ENCODE measurements at places on chromosomes 2 and 18. TPM values are rescaled to one million over a fixed set of nuclear protein-coding genes. Genes with fewer than 3 reads are reported as not detected.

Gene NDUFS1
- 74.6 TPM for total RNA-seq

Gene YES1
- total RNA-seq: 36.9 TPM

Gene IER3IP1
- total RNA-seq: 14.6 TPM

Gene STPG4
- 0.67 TPM for total RNA-seq

Gene TEX44
- not detected for total RNA-seq

GRCh38 chr2:16005816-16006536 lies 65.6 kb downstream of the MYCN start:
- no peak for DNase-seq
- no peaks in the 10 kb centered on the region for H3K4me1 ChIP-seq
- H3K27ac ChIP-seq: no peak overlapping the region
- no peak overlapping the region for H3K4me3 ChIP-seq
- H3K36me3 ChIP-seq: no peaks in the 10 kb centered on the region
- H3K27me3 ChIP-seq: no peaks in the 10 kb centered on the region

DNA sequence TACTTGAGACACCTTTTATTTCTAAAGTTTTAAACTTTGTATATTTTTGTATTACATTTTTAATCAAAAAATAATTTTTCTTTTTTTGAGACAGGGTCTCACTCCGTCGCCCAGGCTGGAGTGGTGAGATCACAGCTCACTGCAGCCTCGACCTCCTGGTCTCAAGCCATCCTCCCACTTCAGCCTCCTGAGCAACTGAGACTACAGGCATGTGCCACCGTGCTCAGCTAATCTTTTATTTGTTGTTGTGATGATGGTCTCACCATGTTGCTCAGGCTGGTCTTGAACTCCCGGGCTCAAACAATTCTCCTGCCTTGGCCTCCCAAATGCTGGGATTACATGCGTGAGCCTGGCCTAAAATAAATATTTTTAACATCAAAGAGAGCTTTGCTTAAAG lies 218.7 kb upstream of the SH3BP4 start:
- no peak overlapping the region for H3K4me3 ChIP-seq
- no peak overlapping the region for H3K27ac ChIP-seq
- no peaks in the 10 kb centered on the region for H3K27me3 ChIP-seq

DNA sequence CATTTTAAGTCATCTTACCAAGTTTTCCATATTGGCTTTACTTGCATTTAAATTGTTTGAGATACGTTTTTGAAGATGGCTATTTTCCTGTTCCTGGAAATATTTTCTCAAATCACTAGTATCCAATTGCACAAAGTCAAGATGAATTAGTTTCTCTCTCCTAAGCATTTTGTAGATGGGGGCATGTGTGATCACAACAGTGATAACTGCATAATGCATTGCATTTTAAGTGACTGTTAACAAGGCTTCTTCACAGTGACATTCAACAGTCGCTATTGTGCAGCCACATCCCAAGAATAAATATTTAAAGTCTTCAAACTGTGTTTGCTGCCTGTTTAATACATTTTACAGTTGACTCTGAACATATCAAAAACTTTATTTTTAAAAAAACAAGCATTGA lies 694.2 kb upstream of the CDH7 start:
- no peak for DNase-seq
- H3K4me1 ChIP-seq: no peaks in the 10 kb centered on the region
- no peak overlapping the region for H3K4me3 ChIP-seq
- H3K36me3 ChIP-seq: no peaks in the 10 kb centered on the region
- H3K27ac ChIP-seq: no peak overlapping the region
- H3K27me3 ChIP-seq: no peaks in the 10 kb centered on the region

DNA sequence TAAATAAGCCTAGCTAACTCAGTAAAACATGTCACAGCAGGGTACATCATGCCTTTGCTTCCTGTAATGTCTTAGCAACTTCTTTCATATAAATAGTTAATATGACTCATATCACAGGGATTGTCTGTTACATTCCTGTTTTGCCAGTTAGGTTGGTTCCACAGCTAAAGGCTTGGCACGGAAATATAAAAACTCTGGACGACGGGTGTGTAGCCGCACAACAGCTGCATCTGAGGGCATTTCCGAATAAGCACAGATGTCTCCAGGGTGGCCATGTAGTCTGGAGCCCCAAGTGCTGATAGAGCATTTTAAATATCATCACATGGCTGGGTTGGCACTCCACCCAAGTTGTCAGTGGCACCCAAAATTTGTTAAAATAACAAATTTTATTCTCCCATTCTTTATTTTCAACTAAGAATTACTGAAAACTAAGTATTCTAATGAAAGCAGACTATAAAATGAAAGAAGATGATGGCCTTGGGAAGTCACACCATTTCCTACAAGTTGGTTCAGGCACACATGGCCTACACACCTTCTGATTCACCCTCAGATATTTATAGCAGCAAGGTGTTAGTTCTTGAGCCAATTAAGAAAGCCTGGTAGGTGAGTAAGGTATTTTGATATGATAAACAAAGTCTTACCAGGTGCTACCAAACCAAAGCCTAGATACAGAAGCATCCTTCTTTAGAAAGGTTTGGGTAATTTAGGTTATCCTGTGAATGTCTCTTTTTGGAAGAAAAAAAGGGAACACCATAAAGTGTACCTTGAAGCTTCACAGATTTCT lies 61.8 kb upstream of the STK17B start:
- H3K4me3 ChIP-seq: no peak overlapping the region
- DNase-seq: no peak
- H3K27ac ChIP-seq: peak overlapping the region; percentile 69

DNA sequence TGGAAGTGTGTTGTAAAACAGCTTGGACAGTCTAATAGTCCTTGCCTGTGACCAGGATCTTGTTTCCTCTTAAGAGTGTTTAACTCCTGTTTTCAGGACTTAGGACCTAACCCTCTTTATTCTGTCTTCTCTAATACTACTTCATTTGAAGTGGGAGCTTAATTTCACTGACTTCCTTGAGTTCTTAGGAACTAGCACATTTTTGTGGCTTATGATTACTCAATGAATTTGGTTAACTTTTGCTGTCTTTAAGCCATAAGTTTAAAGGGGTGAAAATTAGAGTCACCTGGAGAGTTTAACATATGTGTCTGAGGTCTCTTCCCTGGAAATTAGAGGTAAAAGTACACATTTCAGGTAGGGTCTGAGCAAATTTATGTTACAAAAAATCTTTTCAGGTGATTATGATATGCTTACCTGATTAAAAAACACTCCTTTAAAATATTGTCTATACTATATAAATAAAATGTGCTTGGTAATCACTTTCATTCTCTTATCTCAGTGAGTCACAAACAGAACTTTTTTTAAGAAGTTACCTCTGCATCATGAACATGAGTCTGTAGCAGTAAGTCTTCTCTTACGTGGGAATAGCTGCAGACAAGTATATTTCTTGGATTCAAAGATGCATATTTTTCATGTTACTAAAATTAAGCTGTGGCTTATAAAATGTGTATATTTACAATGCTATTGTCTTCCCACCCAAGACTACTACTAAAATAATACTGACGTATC lies 52.7 kb downstream of the ATP9B start:
- H3K27me3 ChIP-seq: no peaks in the 10 kb centered on the region
- no peak for DNase-seq
- peaks cover 6% of the 10 kb centered on the region for H3K36me3 ChIP-seq
- no peaks in the 10 kb centered on the region for H3K4me1 ChIP-seq
- H3K4me3 ChIP-seq: no peak overlapping the region
- no peak overlapping the region for H3K27ac ChIP-seq

- no peak for DNase-seq
- no peak overlapping the region for H3K4me3 ChIP-seq
- H3K27ac ChIP-seq: no peak overlapping the region
Measured at GRCh38 chr2:17592731-17593409, 52.4 kb downstream of the VSNL1 start.

GRCh38 chr2:42187886-42188285 lies 18.7 kb downstream of the EML4 start:
- no peaks in the 10 kb centered on the region for H3K36me3 ChIP-seq
- H3K27me3 ChIP-seq: no peaks in the 10 kb centered on the region
- H3K4me3 ChIP-seq: no peak overlapping the region
- peaks cover 29% of the 10 kb centered on the region for H3K4me1 ChIP-seq
- no peak for DNase-seq

GRCh38 chr2:164538240-164538866 lies 82.9 kb downstream of the GRB14 start:
- H3K27me3 ChIP-seq: no peaks in the 10 kb centered on the region
- H3K4me3 ChIP-seq: no peak overlapping the region
- no peak overlapping the region for H3K27ac ChIP-seq
- H3K4me1 ChIP-seq: no peaks in the 10 kb centered on the region
- no peak for DNase-seq

DNA sequence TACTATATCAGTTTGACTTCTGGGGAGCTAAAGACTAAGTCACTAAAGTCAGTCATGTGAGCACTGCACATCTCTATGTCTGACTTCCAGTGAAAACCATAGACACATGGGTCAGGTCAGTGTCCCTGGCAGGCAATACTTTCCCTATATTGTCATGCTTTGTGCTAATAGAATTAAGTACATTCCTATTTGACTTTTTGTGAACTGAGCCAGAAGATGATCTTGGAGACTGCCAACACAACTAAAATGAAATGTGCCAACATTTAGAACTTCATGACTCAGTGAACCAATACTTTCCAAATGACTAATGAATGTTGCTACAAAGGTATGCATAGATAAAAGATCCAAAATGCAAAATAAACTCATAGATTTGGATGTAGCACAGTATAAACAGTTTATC lies 820.8 kb upstream of the FAM98A start:
- no peak overlapping the region for H3K27ac ChIP-seq
- no peak overlapping the region for H3K4me3 ChIP-seq
- H3K4me1 ChIP-seq: no peaks in the 10 kb centered on the region
- H3K36me3 ChIP-seq: no peaks in the 10 kb centered on the region
- no peak for DNase-seq
- no peaks in the 10 kb centered on the region for H3K27me3 ChIP-seq

DNA sequence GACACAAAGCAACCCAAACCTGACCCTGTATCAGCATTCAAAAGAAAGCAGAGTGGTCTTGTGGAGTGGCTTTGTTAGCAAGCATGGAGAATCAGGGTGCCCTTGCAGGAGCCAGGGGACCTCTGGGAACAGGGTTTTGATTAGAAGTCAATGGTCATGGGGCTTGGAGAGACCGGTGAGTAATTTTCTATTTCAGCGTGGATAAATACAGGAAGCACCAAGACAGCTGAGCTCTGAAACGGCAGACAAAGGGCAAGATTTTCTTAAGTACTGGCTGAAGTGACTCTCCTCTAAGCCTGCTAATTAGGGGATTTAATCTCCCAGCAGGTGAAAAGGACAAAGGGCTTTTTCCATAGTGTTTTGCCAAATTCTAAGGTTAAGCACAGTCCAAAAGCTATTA lies 78.0 kb upstream of the GAREM1 start:
- H3K36me3 ChIP-seq: no peaks in the 10 kb centered on the region
- no peaks in the 10 kb centered on the region for H3K27me3 ChIP-seq
- H3K27ac ChIP-seq: no peak overlapping the region
- DNase-seq: no peak
- H3K4me1 ChIP-seq: no peaks in the 10 kb centered on the region
- H3K4me3 ChIP-seq: no peak overlapping the region

DNA sequence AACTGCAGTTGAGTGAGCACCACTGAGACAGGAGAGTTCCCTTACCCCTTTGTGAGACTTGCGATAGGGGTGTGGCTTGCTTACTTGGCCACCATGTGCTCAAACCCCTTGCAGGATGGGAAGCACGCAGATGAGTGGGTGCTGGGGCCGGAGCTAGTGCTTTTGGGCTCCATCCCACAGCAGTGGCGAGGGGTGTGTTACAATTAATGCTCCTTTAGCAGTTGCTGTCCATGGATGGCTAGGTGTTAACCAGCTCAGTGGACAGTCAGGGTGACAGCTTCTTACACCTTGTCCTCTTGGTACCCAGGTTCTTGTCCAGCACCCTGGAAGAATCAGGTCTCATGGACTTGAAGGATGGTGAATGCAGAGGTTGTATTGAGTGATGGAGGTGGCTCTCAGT lies 103.9 kb downstream of the SH3RF3 start:
- no peaks in the 10 kb centered on the region for H3K36me3 ChIP-seq
- H3K27ac ChIP-seq: no peak overlapping the region
- H3K4me1 ChIP-seq: peaks cover 3% of the 10 kb centered on the region
- H3K27me3 ChIP-seq: no peaks in the 10 kb centered on the region
- no peak overlapping the region for H3K4me3 ChIP-seq

DNA sequence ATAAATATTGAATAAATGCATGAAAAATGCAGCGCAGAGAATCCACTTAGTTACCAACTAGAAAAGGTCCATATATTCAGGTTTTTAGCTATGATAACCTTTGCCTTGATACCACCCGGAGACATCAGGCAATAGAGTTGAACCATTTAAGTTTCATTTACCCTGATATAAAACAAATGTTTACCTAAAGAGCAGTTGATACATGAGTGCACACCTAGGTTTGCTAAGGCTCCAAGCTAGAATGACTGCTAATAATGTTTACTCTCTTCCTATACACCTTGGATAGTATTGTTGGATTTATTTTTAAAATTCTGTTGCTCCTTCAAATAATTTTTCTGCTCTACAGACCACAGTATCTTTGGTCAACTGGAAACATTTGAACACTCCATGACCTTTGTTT lies 1463.6 kb downstream of the LRP1B start:
- H3K36me3 ChIP-seq: no peaks in the 10 kb centered on the region
- no peak for DNase-seq
- no peaks in the 10 kb centered on the region for H3K27me3 ChIP-seq
- H3K4me3 ChIP-seq: no peak overlapping the region

- no peaks in the 10 kb centered on the region for H3K27me3 ChIP-seq
- H3K4me3 ChIP-seq: no peak overlapping the region
- no peak overlapping the region for H3K27ac ChIP-seq
- no peaks in the 10 kb centered on the region for H3K36me3 ChIP-seq
- DNase-seq: no peak
- no peaks in the 10 kb centered on the region for H3K4me1 ChIP-seq
Measured at GRCh38 chr2:172829229-172829628, 93.6 kb downstream of the RAPGEF4 start.

- H3K4me1 ChIP-seq: no peaks in the 10 kb centered on the region
- no peak for DNase-seq
- no peaks in the 10 kb centered on the region for H3K27me3 ChIP-seq
- H3K36me3 ChIP-seq: no peaks in the 10 kb centered on the region
- no peak overlapping the region for H3K4me3 ChIP-seq
Measured at GRCh38 chr18:46439037-46439436, 218.0 kb downstream of the LOXHD1 start.
